ENCODE measurements at places on chromosomes 2 and 18. TPM values are rescaled to one million over a fixed set of nuclear protein-coding genes. Genes with fewer than 3 reads are reported as not detected.

- DNase-seq: no peak
Observed at GRCh38 chr2:96291751-96292150, 13.6 kb downstream of the SNRNP200 start.

Gene ALPG
- not detected for total RNA-seq

DNA sequence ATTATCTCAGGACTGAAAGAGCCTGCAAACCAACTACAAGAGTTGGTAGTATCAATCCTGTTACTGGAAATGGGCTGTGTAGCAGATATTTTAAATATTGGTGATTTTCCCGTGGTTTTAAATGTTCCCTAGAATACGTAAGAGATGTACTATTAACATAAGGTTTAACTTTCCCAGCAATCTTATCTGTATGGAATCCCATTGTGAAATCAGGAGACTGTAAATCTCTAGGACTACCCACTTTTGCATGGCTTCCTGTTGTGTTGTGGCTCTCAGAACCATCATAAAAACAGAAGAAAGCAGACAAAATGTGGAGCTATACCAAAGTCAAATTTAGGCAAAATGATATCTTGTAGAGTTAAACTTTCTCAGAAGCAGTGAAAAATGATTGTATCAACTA is 641.5 kb upstream of the SETBP1 start:
- no peak for DNase-seq

Gene CAPN14
- 0.14 TPM for total RNA-seq

- no peak for DNase-seq
Observed at GRCh38 chr2:159941729-159942128, 120.7 kb downstream of the PLA2R1 start.

DNA sequence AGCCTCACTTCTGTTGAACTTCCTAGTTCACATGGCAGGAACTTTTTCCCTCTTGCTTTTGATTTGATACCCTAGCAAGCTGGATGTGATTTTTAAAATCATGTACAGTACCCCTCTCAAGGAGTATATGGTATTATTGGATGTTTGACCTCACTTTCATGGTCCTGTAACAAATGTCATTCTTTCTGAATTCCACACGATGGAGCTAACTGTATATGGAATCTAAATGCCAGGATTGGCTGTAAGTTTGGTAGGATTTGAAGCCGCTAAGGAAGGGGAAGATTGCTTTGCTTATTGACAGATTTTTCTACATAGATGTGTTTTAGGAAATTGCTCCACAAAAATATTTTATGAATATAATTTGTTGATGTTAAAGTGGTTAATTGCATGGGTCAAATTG is 18.3 kb downstream of the MAIP1 start:
- DNase-seq: no peak

DNA sequence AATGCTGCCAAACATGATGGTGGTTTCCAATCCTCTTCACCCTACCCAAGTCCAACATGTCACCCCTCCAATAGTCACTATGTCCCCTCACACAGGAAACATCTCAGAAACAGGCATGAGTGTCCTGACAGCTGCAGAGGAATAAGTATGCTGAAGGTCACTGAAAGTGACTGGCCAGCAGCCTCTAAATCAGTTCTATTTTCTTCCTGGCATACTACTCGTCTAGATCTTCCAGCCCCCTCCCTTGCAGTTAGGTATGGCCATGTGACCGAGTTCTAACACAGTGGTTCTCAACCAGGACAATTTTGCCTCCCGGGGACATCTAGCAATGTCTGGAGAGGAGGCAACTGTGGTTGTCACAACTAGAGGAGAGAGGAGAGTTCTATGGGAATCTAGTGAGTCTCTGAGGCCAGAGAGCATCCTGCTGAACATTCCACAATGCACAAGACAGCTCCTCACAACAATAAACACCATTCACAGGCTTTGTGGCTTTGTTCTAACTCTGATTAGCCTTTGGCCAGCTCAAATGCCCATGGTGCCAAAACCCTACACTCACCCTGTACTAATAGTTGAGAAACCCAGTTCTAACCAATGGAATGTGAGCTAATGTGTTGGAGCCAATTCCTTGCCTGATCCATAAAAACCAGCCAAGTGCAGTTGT is 12.6 kb upstream of the ID2 start:
- no peak for DNase-seq

DNA sequence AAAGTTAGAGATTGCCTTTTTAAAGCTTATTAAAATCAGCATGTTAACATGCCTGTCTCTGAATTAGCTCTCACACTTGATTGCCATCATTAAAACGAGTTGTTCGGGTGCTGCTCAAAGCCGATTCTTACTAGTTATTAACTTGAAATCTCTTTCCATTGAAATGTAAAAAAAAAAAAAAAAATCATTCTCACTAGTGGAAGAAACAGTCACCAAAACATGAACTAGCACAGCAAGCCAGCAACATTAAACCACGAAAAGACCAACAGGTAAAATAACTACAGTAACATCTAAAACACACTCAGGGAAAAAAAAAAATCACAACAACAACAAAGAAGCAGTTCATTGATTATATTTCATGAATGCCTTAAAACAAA is 264.5 kb downstream of the MEIS1 start:
- no peak for DNase-seq

- DNase-seq: no peak
Observed at GRCh38 chr2:216777637-216778273, 82.1 kb downstream of the TNP1 start.

DNA sequence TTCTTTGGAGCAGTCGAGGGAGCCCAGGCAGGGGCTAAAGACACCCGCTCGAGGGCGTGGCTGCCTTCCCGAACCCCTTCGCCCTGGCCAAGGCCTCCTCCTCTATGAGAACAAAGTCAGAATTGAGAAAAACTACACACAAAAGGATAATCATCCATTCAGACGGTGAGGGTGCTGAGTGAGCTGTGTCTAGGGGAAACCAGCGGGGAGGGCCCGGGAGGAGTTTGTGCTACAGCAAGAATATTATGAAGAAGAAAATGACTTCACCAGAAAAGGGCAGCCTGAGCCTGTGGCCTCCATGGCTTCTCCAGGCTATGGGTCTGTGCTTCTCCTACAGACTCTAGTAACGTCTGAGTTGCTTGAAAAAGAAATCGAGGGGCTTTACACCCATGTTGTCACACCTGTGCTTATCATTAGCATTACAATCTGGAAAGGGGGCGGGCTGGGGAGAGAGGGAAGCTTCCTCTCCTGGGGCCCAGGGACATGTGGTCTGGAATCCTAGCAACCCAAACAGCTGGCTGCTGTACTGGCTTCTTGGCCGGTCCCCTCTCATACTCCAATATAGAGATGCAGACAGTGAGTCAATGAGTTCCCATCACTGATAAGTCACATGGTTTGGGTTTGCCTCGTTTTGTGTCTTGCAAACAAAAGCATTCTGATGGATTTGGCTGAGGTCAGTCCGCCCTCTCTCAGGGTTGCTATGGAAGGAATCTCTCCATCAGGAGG is 52.0 kb upstream of the ARL4C start:
- DNase-seq: no peak

DNA sequence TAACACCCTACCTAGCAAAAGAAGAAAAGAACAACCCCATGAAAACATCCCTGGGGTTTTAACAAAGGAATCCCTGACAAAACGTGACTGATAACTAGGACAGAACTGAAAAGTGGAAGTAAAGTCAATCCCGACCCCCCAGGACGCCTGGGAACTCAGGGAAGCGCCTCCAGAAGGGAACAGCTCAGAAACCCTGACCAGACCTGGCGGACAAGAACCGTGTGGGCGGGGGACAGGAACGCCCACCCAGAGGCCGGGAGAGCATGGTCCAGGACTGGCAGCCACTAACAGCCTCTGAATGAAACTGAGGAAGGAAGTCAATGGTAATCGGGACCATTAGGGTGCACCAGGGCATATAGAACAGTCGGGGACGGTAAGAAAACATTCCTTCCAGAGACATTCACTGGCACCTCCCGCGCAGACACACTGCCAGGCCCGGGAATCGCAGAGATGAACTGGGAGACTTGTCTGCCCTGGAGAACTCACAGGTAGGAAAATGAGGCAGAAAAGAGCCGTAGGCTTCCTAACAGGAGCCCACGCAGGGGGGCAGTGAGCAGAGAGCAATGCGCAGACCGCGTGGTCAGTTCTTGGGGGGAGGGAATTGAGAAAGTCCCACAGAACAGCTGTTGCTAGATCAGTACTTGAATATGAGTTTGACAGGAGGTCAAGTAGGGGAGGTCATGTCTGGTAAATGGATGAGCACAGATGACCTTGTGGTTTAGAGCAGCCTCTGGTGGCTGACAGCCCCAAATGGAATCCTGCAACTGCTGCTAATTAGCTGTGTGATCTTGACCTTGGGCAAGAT is 1.3 kb upstream of the TBC1D8 start:
- peak; percentile 66 for DNase-seq
